ENCODE measurements at places on chromosomes 4 and X. TPM values are rescaled to one million over a fixed set of nuclear protein-coding genes. Genes with fewer than 3 reads are reported as not detected.

The SNX12 gene
- total RNA-seq = 63.9 TPM

The CD38 gene
- total RNA-seq = 0.11 TPM

The WDR44 gene
- total RNA-seq = 22.6 TPM

The CXCL3 gene
- 0.39 TPM for total RNA-seq

The ZDHHC15 gene
- 2.4 TPM for total RNA-seq

The SSX3 gene
- not detected for total RNA-seq

The RUFY3 gene
- total RNA-seq = 60.9 TPM

The ATP8A1 gene
- 7.0 TPM for total RNA-seq

The SAGE1 gene
- not detected for total RNA-seq

The OCIAD2 gene
- 5.3 TPM for total RNA-seq

The SMIM31 gene
- total RNA-seq = 0.11 TPM

The TRIM61 gene
- total RNA-seq = 1.3 TPM

The RTL9 gene
- 0.22 TPM for total RNA-seq

The FAM241A gene
- 0.65 TPM for total RNA-seq

Measured in articular chondrocyte of knee joint (primary cell).